Stimulated activated CD8-positive, alpha-beta memory T cell treated with anti-CD3 and anti-CD28 coated beads, Interleukin-4, amount 100 ng/mL, for 4 hours (primary cell): ENCODE measurements at places on chromosomes 5 and 9.

GRCh38 chr5:93610581-93611272 lies 27.7 kb downstream of the NR2F1 start:
- no peak for DNase-seq

GRCh38 chr5:87127426-87127825 lies 140.3 kb upstream of the RASA1 start:
- DNase-seq, result no peak

DNA sequence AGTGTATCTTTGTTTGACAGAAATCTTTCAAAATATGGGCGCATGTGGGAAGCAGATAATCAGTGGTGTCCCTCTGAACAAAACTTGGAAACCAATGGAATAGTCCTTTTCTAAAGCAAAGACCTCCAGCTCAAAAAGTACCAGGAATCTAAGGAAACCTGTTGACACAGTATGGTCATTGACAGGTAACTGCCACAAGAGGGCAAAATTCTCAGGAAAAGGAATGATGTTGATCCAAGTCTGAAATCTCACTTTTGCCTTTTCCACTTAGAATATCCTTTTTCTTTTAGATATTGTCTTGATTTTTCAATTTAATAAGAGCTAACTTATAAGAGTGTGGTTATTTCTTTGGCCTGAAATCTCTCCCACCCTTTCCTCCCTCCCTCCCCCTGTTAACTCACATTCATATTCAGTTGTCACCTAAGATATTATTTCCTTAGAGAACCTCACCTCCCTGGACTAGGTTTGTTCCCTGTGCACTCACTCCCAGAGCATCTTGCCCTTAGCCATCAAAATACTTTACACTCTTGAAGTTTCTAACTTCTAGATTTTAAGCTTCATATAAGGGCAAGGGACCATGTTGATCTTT lies 59.0 kb upstream of the BARX1 start:
- no peak for DNase-seq

DNA sequence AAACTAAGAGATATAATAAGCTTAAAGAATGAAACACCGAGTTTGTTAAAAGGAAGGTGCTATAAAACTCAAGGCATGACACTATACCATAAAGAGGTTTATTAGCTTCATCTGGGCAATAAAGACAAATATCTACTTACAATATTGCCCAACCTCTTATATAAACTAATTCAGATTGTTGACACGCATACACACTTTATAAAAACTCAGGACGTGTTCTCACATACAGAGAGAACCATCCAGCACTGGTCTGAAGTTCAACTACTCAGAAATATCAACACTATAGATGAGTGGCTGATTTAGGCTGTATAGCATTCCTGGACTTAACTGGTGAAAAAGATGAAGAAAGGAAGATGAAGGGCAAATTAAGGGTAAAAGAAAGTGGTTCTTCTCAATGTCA lies 81.2 kb downstream of the FRMD3 start:
- DNase-seq, result no peak

- DNase-seq, result no peak
Observed at GRCh38 chr9:125631391-125632085, 75.5 kb downstream of the MAPKAP1 start.

DNA sequence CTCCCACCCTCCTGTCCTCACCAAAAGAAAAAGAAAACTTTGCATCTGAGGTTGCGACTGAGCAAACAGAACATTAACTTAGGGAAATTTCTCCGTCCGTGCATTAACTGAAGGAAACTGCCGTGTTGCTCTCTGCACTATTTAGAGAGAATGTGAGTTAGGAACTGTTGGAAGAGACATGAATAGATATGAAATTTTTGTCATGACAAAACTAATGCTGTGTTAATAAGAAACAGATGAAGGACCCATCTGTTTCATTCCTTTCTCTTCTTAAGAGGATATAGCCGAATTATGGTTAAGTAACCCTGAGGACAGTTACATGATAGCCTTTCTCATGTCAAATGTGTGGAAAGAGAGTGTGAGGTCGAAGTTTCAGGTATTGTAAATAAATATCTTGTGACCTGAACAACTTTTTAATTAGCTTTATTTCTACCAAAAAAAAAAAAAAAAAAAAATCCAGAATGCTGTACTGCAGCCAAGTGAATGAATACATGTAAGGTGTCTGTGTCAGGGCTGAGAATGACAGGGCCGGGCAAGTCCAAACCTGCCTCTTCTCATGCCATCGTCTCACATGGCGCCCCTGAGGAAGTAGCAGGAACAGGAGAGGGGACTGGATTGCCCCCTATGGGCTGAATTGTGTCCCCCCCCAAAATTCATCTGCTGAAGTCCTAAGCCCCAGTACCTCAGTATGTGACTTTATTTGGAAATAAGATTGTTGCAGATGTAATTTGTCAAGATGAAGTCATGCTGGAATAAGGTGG lies 35.6 kb upstream of the ANKRD33B start:
- no peak for DNase-seq

DNA sequence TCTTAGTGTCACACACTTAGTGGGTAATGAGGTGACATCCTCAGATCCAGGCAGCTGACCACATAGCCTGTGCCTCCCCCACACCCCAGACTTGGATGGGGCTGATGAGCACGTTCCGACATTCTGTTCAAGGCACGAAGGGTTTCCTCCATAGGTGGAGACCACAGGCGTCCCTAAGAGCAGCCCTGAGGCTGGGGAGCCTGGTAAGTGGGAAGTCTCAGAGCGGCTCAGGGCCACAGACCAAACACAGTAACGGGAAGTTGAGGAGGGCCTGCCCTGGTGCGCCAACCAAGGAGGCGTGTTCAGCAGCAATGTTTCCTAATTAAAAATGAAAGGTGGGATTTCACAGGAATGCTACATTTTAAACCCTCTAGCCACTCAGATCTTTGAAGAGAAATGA lies 102.3 kb upstream of the PHYKPL start:
- DNase-seq, result no peak

GRCh38 chr5:62132276-62132675 lies 173.7 kb upstream of the KIF2A start:
- no peak for DNase-seq

GRCh38 chr9:2677915-2678889 lies 39.1 kb upstream of the KCNV2 start:
- no peak for DNase-seq

DNA sequence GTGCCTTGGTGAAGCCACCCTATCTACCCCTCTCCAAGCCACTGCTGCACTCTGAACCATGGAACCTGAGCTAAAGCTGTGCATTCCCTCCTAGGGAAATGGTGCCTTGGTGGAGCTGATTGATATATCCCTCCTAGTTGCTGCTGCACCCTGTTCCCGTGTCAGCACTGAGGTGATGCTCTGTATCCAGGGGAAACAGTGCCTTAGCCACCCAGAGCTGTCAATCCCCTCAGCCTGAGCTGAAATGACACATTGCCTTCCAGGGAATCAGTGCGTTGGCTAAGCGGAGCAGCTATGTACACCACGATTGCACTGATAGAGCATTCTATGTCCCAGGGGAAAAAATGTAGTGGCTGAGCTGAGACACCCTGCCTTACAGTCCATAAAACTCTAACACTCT lies 257.0 kb downstream of the TMEM232 start:
- DNase-seq, result no peak

GRCh38 chr5:29853711-29854220 lies 1339.7 kb upstream of the CDH6 start:
- no peak for DNase-seq

DNA sequence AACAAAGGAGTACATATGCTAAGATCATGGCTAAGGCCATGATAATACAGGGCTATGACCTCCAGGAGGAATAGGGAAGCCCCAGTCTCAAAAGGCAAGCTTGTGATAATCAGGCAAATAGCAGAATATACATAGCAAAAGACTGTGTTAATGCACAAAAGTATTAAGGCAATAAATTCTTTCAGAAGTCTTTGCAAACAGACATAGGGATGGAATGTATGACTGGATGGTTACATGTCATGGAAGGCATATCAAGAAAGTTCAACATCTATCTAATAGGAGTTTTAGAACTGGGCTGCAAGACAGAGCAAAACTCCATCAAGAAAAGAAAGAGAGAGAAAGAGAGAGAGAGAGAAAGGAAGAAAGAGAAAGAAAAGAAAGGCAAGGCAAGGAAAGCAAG lies 264.5 kb upstream of the CDH6 start:
- no peak for DNase-seq

GRCh38 chr5:1726469-1726865 lies 73.2 kb downstream of the MRPL36 start:
- no peak for DNase-seq

DNA sequence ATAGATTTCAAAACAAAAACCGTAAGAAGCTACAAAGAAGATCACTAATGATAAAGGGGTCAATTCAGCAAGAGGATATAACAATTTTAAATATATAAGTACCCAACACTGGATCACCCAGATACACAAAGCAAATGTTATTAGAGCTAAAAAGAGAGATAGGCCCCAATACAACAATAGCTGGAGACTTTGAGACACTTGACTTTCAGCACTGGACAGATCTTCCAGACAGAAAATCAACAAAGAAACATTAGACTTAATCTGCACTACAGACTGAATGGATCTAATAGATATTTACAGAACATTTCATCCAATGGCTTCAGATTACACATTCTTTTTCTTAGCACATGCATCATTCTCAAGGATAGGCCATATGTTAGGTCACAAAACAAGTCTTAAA lies 46.3 kb upstream of the TAF1L start:
- no peak for DNase-seq

DNA sequence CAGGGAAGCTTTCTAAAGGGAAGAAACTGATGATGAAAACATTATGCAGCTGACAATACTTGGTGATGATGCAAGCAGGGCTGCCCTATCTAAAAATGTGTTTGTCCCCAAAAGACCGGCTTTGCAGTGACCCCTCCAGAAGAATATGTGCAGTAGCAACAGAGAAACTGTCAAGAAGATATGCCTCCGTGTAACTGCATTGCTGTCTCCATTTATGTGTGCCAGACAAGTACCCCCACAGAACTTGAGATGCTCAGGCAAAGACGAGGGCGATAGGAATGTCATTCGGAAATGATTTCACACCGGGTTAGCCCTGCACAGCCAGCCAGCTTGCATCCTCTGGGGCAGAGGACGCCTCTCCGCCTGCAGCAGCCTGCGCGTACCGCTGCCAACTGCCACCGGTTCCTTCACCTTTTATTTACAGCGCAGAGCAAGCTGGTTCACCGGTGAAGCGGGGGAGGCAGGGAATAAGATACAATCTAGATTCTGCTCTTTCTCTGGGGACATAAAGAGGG lies 2.0 kb downstream of the GABBR2 start:
- DNase-seq, result no peak

DNA sequence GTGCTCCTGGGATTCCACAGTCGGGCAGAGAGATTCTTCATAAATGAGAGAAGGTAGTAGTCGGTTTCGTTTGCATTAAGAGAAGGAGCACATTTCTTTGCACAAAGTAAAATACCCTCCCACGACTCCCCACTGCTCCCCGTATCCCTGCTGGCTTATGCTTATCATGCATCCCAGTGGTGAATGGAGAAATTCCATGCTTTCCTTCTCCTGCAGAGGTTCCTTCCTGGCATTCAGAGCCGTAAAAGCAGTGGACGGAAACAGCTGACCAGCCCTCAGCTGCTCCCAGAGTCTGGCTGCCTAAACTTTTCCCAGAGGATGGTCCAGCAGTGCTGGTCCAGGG lies 93.1 kb downstream of the C9orf152 start:
- DNase-seq, result no peak

DNA sequence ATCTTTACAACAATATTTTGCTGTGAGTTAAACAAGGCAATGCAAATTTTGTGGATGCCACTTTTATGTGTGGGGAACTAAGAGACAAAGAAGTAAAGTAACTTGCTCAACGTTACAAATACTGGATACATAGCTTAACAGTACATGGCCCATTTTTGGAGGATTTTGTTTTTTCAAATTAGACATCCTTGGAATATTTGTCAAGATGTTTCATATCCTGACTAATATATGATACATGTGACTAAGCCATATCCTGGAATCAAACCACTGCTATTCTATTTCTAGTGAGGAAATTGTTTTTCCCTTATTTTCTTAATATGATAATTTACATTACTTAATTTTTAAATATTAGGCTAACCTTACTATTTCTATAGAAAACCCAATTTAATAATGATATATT lies 529.8 kb downstream of the DMRTA1 start:
- no peak for DNase-seq

- no peak for DNase-seq
Observed at GRCh38 chr5:134250949-134251348, 25.1 kb upstream of the PPP2CA start.

DNA sequence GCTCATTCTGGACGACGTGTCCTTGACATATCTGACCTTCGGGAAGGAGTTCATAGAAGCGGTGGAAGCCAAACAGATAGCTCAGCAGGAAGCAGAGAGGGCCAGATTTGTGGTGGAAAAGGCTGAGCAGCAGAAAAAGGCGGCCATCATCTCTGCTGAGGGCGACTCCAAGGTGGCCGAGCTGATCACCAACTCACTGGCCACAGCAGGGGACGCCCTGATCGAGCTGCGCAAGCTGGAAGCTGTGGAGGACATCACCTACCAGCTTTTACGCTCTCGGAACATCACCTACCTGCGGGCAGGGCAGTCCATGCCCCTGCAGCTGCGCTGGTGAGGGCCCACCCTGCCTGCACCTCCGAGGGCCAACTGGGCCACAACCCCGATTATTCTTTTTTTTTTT lies 41.6 kb upstream of the NAA35 start:
- DNase-seq, result no peak

DNA sequence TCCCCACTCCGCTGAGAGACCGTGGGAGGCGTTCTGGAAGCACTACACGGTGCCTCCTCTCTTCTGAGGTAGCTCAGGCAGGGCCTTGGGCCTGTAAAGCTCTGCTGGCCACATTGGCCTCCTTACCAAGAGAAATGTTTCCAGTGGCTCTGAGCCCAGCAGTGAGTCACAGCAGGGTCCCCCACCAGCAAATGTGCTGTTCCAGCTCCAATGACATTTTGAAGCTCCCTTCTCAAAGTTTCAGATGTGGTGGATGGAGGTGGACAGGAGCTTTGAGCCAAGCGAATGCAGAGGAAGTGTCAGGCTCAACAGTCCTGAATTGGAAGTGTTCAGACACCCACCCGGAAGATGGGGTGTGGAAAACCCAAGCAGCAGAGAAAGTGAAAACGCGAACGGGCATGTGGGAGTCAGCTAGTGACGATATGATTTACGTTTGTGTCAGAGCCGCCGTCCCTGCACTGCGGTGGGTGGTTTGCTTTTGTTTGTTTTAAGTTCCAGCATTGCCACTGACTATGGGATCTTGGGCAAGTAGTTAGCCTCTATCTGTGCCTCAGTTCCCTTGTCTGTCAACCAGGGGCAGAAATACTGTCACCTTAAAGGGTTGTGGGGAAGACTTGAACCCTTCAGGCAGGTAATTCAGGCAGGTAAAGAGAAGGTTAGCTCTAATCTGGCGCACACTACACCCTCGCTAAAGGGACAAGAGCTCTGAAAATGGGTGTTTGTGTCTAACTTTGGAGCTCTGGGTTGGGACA lies 38.2 kb downstream of the C5orf15 start:
- DNase-seq, result peak; percentile 31

DNA sequence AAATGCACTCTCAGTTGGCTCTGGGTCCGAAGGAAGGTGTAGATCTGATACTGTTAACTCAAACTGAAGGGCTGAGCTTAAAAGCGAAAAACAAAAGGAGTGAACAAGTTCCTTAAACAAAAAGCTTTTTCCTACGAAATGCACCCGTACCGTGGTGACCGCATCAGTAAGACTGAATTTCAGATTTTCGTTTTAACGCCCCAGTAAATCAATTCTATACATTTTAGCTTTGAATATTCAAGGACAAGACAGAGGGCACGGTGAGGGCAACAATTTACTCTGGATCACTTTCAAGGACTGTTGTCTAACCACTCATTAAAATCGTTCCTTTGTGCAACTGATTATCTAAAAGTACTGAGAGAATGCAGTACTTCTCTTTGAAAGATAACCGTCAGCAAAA lies 1.9 kb downstream of the HOMER1 start:
- DNase-seq, result no peak

GRCh38 chr9:114604989-114605388 lies 6.1 kb upstream of the TMEM268 start:
- no peak for DNase-seq
